ENCODE measurements at places on chromosomes 11 and 22.
A peak's percentile ranks its signal among the peaks of the same experiment; 100 is the strongest.

DNA sequence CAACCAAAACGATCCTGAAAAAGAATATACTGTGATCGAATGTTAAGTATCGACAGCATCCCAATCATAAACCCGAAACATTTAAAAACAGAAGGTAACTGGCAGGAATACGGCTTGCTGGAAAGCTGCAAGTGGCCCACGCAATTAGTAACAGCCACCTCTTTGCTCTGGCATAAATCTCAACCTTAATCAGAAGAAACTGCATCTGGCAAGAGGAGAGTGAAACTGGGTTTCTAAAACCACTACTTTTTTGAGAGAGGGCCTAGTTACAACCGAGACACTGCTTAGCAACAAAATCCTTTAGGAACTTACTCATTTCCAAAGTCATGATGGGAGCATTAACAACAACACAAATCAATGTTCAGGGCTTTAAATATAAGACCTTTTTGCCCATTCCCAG, 7.9 kb downstream of the NCAPD3 start:
- DNase-seq: no peak

GRCh38 chr11:11416502-11416901, 63.5 kb upstream of the CSNK2A3 start:
- DNase-seq: no peak

GRCh38 chr11:116394022-116394421, 378.8 kb downstream of the BUD13 start:
- no peak for DNase-seq

GRCh38 chr22:30635273-30636225, at the start of gene SLC35E4:
Gene SLC35E4, plus strand, starts transcription at chr22:30635781. Its CDS starts 670 bp downstream, at chr22:30636451.
- peak; percentile 98 for DNase-seq

DNA sequence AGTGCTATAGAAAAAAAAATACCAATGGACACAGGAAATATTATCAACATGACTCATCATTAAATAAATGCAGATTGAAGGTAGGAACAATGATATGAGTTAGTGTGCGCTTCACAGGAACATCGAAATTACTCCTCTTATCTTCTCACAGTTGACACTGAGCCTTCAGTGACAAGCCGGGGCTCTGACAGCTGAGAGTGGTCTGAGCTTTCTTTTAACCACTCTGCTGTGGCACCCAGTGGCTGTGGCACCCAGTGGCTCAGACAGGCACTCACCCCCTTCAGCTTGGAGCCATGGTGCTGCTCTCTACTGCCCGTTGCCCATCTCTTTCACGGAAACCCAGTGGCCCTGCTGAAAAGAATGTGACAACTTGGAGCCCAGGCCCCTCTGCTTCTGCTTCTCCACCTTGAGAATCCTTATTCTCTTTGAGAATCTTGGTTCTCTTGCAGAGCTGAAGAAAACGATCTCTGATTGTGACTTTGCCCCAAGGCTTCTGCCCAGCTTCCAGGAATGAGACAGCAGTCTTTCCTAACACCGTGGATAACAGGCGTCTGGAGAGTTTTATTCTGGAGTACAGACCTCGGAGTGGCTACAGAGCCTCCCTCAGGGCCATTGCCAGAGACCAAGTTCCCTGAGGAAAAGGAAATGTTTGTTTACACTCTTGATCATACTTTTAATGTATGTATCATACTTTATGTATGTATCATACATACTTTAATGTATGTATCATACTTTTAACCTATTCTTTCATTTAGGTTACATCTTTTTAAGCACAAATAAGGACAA, 37.1 kb upstream of the OR8B8 start:
- DNase-seq: no peak

- DNase-seq: no peak
Measured at GRCh38 chr11:22130462-22131053, 62.3 kb upstream of the ANO5 start.

DNA sequence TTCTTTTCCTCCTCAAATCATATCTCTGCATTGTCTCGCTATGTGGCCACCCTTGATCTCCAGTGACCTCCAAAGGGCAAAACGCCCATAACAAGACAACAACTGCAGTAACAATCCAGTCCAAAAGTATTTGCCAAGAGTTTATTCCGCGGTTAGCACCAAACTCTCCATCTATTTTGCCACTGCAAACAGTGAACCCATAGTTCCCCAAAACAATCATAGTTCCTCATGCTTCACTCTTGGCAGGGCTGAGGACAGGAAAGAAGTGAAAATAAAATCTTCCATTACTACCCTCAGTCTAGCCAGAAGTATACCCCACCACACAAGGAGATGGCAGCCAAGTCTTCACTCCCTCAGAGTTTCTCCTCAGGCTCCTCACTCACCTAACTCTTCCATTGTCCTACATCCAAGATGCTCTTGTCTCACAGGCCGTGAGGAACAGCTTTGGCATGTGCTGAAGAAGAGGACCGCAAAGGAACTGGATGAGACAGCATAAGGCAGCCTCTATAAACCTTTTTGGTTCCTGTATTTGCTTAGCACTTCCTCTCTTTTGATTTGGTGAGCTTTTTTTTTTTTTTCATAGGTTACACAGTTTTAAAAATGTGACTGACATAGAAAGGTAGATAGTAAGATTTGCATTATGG, at the start of gene LPXN:
TSS of gene LPXN (minus strand) at position 480 of the 644 bp plus-strand sequence. CDS start at position 396, 84 bp downstream.
- DNase-seq: peak; percentile 54

DNA sequence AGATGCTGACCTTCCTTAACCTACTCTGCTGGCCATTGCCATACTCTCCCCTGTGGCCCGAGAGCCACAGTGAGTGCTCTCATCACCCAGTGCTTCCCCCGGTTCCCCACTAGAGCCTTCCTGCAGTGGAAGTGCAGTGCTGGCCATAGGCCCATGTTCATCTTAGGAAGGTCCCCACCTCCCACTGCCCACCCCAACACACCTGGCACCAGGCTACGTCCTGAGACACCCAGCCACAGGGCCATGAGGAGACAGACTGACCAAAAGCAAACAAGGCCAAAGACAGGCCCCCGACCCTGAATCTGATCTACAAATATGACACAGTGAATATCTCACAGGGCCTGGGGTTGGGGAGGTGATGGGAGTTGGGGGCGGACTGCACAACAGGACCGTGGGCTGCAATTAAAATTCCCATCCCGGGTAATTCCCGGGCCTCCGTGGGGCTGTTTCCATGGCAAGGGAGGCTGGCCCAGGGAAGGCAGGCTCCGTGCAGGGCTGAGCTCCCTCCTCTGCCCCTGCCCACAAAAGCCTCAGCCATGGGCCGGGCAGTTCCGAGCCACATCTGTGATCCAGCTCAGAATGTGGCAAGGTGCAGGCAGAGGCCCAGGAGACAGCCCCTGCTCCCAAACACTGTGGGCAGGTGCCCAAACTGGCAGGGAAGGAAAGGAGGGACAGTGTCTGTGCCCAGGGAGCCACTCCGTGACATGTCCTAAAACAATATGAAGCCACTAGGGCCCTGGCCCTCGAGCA, 5.1 kb upstream of the CHST1 start:
- DNase-seq: no peak

- no peak for DNase-seq
Measured at GRCh38 chr11:123186286-123186685, 8.8 kb downstream of the CLMP start.

DNA sequence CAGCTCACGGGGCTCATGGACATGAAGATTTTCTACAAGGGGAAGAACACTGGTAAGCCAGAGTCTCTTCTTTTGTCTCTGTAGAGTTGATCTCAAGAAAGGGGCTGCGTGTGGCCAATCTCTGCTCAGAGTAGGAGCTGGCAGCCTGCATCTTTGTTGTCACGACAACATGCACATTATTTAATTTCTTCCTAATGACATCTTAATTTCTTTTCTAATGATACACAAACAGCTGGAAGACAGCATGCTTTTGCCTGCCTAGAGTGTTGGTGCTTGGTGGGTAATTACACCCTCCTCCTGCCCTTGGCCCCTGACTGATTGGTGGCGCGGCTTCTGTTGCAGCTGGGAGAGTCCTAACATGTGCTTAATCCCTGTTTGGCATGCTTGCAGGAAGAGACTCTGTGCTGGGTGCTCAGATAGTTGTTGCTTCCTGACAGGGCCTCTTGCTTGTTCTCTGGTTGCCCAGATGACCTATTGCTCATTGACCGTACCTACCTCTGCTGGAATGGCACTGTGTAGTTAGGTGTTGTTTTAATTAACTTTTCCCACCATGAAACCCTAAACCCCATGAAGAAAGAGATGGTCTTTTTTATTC, 106.9 kb upstream of the SORL1-AS1 start:
- DNase-seq: no peak

GRCh38 chr11:112401036-112401769, 140.5 kb upstream of the PLET1 start:
- no peak for DNase-seq

- DNase-seq: no peak
Measured at GRCh38 chr11:96267496-96268032, 75.4 kb downstream of the MAML2 start.

DNA sequence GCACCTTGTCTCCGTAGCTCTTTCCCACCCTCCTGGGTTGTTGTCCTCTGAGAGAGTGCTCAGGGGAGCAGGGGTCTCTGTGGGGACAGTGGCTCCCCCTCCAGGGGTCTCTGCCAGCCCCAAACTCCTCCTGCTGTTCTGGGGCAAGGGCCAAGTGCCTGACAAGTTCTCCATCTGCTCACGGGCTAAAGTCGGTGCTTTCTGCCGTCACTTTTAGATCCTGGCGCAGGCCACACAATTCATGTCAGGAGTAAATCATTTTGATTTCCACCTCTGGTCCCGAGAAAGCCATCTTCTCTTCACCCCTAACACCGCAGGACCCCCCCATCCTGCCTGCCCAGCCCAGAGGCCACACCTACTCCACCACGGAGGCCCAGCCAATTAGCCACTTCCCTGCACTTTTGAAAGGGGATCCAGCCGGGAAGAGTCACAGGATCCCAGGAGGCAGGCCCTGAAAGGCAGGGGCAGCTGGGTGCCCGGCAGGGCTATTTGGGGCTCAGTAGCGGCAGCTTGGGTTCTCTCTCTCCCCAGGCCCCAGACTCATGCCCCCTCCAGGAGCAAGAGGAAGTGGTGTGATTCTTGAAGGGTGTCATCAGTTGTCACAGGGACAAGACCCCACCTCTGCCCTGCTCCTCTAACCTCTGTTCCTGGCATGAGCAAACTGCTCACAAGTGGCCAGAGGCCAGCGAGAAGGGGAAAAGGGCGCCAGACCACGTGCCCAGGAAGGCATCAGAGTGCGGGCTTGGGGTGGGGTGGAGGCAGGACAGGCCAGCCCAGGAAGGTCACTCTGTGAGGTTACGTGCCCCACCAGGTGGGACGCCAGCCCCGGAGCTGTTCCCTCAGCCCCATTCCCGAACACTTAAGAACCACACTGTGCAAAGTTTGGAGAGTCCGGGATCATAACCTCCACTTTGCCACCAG, 1.3 kb downstream of the MACROD1 start:
- DNase-seq: no peak

GRCh38 chr11:119673759-119674336, 55.2 kb downstream of the NECTIN1 start:
- DNase-seq: no peak

- no peak for DNase-seq
Measured at GRCh38 chr22:28883657-28883916, 215 bp downstream of the ZNRF3 start.

- DNase-seq: no peak
Measured at GRCh38 chr11:73978576-73979086, 4.0 kb downstream of the UCP2 start.

DNA sequence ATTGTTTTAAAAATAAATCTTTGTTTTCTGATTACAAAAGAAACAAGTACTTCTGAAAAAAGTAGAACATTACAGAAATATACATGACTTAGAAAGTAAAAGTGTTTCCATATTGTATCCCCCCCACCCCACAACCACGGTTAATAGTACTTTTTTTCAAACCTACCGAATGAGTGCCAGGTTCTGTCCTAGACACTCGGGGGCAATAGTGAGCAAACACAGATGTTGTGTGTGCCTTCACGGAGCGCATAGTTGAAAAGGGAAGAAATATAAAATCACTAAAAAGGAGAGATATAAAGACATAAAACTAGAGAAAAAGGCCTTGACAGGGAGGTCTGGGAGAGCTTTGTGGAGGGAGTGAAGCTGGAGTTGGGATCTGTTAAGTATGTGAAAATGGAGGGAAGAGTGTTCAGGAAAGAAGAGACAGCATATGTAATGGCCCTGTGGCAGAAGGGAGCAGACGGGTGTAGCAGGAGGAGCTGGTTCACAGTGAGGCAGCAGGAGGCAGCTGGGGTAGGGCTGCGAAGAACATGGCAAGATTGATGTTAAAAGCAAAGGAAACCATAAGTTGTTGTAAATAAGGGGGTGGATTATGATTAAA, 42.1 kb upstream of the ALX4 start:
- no peak for DNase-seq

DNA sequence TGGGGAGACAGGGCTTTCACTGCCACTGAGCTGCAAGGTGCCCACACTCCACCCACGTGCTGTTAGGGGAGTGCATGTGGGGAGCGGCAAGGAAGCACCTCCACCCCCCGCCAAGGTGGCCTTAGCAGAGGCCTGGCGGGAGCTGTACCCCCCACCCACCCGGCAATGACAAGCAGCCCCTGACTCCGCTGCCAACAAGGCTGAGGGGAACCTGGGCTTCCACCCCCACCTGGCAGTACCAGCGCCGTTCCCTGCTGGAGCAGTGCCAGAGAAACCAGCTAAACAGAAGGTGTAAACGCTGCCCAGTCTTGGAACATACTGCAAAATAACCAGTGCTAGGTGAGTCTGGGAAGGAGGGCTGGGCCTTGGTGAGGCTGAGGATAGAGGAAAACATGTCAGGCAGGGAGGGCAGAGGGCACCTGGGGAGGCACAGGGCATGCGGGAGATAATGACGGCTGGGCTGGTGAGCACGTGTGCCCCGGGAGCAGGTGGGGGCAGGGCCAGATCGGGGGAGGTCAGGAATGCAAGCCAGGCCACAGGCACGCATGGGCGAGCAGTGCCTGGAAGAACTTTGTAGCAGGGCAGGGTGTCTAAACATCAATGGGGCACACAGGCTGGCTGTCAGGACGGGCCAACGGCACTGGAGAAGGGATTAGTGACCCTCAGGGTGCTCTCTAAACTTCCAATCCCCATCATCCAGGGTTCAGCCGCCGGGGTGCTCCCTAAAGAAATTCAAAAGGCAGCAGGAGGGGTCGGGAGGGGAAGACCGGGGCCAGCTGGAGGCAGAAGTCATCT, 6.6 kb downstream of the CERK start:
- no peak for DNase-seq

- DNase-seq: no peak
Measured at GRCh38 chr22:50670513-50670912, 2.1 kb upstream of the SHANK3 start.

GRCh38 chr11:130655300-130655699, 206.9 kb downstream of the ADAMTS15 start:
- no peak for DNase-seq

Data from T-helper 9 cell (primary cell).